ENCODE measurements at places on chromosomes 16 and 17. TPM values are rescaled to one million over a fixed set of nuclear protein-coding genes. Genes with fewer than 3 reads are reported as not detected.

The DCAKD gene
- total RNA-seq: 29.8 TPM

The CTRL gene
- 1.6 TPM for total RNA-seq

The PMM2 gene
- 27.1 TPM for total RNA-seq

The KCNJ12 gene
- total RNA-seq: 0.22 TPM

The DRC3 gene
- not detected for total RNA-seq

The KRT36 gene
- not detected for total RNA-seq

GRCh38 chr16:75471723-75472633, 7.5 kb upstream of the TMEM170A start:
- peak; percentile 78 for DNase-seq

GRCh38 chr16:69399361-69399760, 13.6 kb upstream of the TERF2 start:
- DNase-seq: no peak

DNA sequence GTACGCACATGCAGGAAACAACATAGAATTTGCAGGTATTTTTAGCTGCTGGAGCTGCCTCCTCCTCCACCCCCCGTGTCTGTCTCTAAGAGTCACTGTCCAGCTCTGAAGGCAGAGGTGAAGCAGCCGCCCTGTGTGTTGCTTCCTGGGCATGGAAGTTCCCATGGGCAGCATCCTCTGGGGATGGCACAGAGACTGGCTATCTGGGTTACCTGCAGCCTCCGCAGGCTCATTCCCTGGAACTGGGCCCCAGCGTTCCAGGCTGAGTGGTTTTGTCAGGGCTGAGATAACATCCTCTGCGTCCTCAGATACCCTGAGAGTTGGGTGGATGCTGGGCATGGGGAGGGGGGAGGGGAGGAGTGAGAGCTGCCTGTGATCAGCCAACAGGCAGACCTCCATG, 41.5 kb upstream of the MRTFB start:
- no peak for DNase-seq

DNA sequence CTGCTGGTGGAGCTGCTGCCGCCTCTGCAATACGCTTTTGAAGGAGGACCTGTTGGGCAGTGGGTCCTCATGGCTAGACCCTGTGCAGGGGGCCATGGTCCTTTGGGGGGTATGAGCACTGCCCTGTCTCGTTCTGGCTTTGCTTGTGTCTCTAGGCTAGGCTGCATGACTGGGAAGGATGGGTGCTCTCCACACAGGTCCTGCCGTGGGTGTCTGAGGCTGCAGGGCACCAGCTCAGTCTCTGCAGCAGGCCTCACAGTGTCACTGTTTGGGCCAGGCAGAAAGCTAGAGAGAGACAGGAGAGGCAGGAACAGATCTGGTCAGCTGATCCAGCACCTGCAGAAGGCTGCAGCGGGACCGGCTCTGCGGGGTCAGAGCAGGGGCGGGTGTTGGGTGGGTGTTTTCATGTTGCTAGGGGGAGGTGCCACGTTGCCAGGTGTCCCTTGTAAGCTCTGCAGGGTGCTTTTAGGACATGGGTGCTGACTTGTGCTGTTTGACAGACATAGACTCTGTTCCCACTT, 111.4 kb downstream of the SNX29 start:
- peak; percentile 46 for DNase-seq

- DNase-seq: no peak
Observed at GRCh38 chr16:86219655-86220445, 290.5 kb upstream of the FOXF1 start.

GRCh38 chr16:72944757-72945485, 103.0 kb downstream of the ZFHX3 start:
- DNase-seq: no peak

- no peak for DNase-seq
Observed at GRCh38 chr17:82247182-82247823, 18.5 kb downstream of the SLC16A3 start.

DNA sequence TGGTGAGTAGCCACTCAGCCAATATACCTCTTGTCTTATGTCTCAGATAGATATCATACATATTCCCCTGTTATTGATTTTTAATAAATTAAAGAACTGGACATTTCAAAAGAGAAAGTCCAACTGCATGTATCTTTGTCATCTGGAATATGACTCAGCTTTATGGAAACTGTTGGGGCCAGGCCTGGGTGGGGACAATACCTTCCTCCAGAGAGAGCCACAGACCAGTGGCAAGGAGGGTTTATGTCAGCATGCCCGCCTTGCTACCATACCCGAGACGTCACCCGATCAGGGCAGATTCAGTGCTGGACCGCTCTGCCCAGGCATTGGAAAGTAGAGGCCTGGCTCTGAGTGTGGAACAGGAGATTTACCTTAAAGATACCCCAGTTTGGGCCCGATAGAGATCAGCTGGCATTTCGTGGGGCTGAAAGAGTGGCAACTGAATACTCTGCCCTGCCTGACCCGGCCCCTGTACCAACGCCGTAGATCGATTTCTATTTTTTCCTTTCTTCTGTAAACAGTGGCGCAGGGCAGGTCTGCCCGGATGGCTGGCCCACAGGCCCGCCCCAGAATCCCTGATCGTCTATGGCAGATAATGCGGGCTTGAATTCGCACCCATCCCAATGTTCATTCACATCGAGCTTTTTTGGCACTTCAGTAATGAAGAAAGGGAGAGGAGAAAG, 158.6 kb downstream of the SALL1 start:
- no peak for DNase-seq

GRCh38 chr16:65313936-65314626, 192.2 kb upstream of the CDH11 start:
- DNase-seq: no peak

DNA sequence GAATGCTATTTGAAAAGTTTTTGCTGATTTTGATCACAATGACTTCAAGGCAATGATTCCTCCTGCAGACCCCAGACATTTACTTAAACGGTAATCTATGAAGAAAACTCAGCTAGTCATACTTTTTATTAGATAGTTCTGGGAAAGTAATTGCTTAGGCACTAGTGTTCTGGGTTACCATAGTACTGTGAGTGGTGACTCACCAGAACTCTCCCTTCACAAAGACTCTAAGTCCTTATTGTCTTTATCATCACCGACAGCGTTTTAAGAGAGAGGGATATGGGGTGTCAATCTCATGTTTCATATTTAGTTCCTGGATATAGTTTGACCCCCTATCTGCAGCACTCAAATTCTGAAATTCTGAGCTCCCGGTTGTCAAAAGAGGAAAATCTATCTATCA, 43.0 kb upstream of the CDH8 start:
- DNase-seq: no peak

- no peak for DNase-seq
Observed at GRCh38 chr16:49936791-49937190, 80.9 kb upstream of the ZNF423 start.

GRCh38 chr17:77429369-77429968, 288.7 kb downstream of the SEC14L1 start:
- DNase-seq: no peak

DNA sequence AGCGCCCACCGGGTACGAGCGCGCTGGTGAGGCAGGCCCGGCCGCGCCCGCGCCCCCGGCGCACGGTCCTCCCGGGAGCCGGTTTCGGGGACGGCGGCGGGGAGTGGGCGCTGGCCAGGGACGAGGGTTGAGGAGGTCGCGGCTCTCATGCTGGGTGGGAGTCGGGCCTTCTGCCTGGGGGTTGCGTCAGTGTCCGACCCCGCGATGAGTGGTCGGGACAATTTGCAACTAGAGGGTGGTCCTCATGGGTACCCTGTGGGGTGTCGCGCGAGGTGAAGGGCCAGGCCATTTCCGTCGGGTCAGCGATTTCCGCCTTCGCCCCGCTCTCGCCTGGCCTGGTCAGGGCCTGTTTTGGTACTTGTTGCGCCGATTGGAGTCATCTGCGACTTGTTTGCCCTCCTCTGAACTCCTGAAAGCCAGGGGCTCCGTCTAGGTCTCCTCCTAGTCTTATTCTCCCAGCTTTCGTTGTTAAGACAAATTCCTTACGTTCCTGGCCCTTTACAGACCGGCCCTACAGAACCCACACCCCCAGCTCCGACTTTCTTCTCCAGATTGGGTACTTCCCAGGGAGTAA, 14.9 kb downstream of the NAA60 start:
- peak; percentile 54 for DNase-seq

GRCh38 chr16:48494742-48495141, 109.5 kb upstream of the SIAH1 start:
- DNase-seq: no peak

Data from Karpas-422 (cell line).